ENCODE measurements at places on chromosomes 1 and 21.
A peak's percentile ranks its signal among the peaks of the same experiment; 100 is the strongest.

GRCh38 chr21:41121785-41122415, 46.1 kb upstream of the BACE2 start:
- DNase-seq, result peak; percentile 7

DNA sequence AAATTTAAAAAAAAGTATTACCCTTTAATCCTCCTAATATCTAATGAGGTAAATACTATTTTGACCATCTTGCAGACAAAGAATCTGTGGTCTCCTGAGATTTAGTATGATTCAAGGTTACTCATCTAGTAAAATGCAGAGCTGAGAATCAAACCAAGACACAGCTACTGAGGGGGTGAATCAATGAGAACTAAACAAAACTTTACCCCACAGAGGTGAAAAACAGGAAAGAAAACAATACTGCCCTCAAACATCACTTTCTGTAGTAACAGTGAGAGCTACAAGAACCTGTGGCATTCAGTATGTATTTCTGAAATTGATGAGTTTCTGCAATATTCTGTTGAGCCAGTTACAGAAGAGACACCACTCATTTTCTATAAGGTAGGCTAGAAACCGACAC, 85.1 kb downstream of the JAK1 start:
- DNase-seq, result no peak

DNA sequence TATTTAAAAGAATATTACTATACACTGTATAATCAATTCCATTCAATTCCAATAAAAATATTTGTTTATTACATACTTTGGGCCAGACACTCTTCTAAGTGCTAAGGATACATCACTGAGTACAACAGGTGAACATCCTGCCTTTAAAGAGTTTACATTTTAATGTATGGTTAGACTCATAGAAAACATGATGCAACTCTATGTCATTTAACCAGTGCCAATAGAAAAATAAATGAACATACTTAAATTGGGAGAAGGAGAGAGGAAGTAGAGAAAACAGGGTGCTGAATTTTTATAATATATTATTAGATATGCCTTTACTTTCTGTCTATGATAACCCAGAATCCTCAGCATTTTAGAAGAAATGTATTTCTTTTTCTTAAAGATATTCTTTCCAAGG, 119.2 kb downstream of the TSEN15 start:
- DNase-seq, result no peak

DNA sequence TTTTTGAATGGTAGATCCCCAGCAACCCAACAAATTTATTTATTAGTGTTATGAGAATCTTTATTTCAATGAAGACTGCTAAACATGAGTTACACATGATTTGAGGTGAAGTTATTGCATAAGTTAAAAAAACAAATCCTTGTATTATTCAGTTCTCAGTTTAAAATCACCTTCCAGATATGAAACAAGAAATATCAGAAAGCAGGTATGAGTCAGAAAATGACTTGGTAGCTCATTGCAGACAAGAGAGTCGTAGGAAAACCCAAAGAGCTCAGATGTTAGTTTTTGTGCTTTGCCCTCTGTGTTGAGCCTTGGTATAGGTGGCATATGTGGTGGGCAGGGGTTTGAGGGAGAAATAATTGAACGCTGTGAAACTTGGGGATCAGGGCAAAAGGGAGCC, 339.4 kb downstream of the BRINP3 start:
- no peak for DNase-seq

DNA sequence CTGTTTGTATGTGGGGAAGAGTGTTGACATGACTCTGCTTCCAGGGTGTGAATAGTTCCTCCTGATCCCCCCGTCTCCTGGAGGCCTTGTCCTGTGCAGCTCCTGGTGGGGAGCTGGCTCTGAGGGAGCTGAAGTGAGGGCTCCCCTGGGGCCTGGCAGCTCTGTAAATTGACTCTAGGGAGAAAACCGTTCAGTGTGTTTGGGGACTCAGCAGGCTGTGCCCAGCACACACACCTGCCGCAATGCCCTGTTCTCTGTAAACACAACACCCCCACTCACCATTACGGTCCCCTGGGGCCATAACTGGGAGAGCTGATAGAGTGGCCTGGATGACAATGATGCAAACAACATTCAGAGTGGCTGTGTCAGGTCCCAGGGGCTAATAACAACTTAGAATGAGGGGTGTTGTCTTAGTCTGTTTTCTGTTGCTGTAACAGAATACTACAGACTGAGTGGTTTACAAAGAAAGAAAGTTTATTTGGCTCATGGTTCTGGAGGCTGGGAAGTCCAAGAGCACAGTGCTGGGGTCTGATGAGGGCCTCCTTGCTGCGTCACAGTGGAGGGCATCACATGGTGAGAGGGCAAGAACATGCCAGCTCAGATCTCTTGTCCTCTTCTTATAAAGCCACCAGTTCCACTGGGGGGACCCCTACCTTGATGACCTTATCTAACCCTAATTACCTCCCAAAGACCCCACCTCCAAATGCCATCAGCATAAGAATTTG, 15.3 kb downstream of the ADORA1 start:
- no peak for DNase-seq

- no peak for DNase-seq
Measured at GRCh38 chr1:4156241-4156973, 256.3 kb upstream of the C1orf174 start.

DNA sequence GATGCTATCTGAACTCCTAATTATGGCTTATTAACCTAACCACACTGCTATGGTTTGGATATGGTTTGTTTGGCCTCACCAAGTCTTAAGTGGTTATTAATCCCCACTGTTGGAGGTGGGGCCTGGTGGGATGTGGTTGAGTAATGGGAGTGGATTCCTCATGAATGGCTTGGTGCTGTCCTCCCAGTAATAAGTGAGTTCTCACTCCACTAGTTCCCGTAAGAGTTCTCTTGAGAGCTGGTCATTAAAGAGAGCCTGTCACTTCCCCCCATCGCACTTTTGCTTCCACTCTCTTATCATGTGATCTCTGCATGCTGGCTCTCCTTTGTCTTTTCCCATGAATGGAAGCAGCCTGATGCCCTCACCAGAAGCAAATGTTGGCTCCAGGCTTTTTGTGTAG, 328.8 kb downstream of the PLA2G4A start:
- DNase-seq, result no peak

GRCh38 chr1:46556822-46557221, 5.4 kb upstream of the KNCN start:
- DNase-seq, result no peak

All from effector CD4-positive, alpha-beta T cell (primary cell).